Activated CD8-positive, alpha-beta memory T cell treated with anti-CD3 and anti-CD28 coated beads for 48 hours (primary cell): ENCODE measurements at places on chromosomes 13 and 19.

- peak; percentile 7 for DNase-seq
Measured at GRCh38 chr13:72726726-72727416, 558 bp downstream of the MZT1 start.

GRCh38 chr19:45474606-45475521 is 7.1 kb downstream of the FOSB start:
- DNase-seq, result no peak

DNA sequence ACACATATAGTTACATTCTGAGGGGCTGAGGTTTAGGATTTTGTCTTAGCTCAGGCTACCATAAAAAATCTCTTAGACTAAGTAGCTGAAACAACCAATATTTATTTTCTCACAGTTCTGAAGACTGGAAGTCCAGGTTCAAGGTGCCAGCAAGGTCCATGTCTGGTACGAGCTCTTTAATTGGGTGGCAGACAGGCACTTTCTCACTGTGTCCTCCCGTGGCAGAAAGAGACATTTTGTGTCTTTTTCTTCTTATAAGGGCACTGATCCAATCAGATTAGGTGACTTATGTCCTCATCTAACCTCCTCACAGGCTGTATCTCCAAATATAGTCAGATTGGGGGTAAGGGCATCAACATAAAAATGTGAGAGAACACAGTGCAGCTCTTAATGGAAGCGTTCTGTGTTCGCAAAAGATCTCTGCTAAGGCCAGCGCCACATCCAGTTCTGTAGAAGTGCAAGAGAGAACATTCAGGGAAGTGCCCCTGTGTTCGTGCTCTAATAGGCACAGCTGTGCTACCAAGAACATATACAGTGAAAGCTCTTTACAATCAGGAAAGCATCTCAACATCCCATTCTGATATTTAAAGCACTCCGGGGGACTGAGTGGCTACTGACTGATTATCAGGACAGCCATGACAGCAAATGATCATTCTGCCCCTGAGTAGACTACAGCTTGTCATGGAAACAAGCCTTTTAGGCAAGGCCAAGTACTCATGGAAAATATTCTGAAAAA is 819.2 kb downstream of the LIG4 start:
- DNase-seq, result no peak

GRCh38 chr13:74114641-74115040 is 19.6 kb downstream of the KLF12 start:
- no peak for DNase-seq

GRCh38 chr13:22189176-22190048 is 518.5 kb downstream of the FGF9 start:
- no peak for DNase-seq

DNA sequence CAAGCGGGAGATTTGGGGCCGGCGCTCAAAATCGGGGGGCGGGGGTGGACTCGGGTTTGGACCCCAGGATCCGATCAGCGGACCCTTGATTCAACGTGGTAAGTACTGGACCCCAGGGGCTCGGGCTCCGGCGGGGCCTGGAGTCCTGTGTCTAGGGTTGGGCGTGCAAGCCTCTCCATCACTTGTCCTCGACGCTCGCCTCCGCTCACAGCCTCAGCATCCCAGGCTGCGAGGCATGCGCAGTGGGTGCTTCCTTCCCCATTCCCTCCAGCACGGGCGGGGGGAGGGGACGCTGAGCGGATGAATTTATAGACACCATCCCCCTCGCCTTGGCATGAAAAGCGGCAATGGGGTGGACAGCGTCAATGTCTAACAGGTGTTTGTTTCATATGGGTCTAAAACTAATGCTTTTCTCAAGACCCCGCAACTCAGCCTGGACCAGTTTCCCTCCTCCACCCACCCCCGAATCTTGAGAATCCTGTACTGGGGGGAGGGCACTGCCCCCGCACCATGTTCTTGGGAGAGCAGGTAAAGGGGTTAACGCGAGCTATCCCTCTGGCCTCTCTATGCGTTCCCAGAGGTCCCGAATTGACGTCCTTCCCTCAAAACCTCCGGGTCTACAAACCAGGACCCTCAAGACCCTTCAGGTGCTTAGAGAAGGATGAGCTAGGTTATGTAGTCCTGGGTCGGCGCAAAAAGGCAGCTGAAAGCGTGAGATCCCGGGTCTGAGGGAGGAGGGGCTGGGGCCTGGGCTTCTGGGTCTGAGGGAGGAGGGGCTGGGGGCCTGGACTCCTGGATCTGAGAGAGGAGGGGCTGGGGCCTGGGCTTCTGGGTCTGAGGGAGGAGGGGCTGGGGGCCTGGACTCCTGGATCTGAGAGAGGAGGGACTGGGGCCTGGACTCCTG is 579 bp downstream of the CPT1C start:
- DNase-seq, result no peak

GRCh38 chr19:47100290-47100689 is 13.3 kb downstream of the ZC3H4 start:
- DNase-seq, result no peak

- DNase-seq, result no peak
Measured at GRCh38 chr19:32599736-32600157, 18.8 kb downstream of the PDCD5 start.

DNA sequence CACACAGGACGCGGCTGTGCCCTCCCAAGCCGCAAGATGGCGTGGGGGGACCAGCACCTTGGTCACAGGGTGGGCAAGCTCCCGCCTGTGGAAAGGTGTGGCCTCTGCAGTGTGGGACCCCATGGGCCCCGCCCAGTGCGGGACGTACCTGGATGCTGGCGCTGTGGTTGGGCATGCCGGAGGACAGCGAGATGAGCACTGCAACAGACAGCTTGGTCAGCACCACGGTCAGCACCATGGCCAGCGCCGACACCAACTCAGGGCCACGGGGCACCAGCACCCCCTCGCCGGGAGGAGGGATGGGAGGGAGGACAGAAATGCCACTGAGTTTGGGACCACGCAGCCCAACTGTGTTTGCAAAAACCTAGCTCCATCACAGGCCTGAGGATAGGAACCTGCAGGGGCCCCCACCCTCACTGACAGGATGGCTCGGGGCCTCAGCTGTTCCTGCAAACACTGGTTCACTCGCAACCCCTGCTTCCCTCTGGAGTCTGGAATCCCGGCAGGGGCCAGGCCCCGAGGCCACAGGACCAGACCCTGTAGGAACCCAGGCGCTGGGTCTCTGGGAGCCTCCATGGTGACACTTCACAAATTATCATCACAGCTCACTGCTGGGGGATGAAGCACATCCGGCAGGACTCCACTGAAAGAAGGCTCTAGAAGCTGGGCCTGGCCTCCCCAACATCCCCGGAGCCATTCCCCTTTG is 27.1 kb downstream of the IZUMO4 start:
- no peak for DNase-seq

- DNase-seq, result no peak
Measured at GRCh38 chr19:56896095-56896494, 55.6 kb upstream of the PEG3 start.

DNA sequence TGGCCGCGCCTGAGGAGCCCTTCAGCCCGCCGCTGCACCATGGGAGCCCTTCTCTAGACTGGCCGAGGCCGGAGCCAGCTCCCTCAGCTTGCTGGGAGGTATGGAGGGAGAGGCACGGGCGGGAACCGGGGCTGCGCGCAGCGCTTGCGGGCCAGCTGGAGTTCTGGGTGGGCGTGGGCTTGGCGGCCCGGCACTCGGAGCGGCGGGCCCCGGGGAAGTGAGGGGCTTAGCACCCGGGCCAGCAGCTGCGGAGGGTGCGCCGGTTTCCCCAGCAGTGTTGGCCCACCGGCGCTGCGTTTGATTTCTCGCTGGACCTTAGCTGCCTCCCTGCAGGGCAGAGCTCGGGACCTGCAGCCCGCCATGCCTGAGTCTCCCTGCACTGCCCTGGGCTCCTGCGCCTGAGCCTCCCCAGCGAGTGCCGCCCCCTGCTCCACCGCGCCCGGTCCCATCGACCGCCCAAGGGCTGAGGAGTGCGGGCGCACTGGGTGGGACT is 1890.0 kb upstream of the PCDH20 start:
- DNase-seq, result no peak

DNA sequence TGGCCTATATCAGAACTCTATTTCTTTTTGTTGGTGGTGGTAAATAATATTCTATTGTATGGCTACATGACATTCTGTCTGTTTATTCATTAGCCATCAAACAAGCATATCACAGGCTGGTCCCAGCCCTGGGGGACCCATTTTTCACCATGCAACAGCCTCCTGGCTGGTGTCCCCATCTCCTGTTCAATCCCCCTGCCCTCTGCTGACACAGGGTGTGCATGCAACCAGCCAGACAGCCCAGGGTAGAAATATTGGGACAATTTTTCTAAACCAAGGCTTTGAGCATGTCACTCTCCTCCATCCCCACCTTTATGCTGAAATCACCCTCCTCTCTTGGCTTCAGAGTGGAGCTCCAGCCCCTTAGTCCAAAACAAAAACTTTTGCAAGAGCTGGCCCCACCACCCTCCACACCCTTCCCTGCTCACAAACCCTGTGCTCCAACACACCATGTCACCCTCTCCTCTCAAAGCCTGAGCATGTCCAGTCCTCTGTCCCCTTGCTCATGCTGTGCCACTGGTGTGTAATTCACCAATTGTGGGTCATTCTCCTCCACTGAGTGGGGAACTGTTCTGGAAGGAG is 153.0 kb upstream of the UQCRFS1 start:
- DNase-seq, result no peak

DNA sequence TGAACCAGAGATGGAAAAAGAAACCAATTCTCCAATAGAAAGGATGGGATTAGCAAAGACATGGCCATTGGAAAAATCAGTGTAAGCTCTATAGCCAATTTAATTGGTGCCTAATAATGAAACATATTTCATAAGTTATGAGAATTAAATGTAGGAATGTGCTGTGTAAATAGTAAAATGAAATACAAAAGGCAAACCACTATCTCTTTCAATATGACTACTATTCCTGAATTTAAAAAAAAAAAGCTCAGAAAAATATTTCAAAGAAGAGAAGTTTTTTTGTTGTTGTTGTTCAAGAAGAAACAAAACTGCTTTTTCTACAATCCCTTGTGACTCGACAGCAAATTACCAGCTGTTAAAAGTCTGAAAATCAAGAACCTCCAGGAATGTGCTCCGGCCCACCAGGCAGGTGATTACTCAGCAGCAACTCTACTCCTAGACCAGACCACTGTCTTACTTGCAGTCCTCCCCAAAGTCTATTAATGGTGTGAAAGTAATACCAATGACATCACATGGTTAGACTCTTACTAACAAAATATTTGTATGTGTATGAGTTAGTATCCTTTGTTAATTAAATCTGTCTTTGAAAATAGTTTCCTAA is 362.4 kb downstream of the KCTD12 start:
- DNase-seq, result no peak

DNA sequence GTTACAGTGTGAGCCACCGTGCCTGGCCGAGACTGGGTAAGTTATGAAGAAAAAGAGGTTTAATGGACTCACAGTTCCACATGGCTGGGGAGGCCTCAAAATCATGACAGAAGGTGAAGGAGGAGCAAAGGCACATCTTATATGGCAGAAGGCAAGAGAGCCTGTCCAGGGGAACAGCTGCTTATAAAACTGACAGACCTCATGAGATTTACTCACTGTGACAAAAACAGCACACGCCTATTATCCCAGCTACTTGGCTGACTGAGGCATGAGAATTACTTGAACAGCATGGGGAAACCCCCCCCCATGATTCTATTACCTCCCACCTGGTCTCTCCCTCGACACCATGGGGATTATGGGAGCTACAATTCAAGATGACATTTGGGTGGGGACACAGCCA is 23.4 kb upstream of the ZNF561 start:
- no peak for DNase-seq

DNA sequence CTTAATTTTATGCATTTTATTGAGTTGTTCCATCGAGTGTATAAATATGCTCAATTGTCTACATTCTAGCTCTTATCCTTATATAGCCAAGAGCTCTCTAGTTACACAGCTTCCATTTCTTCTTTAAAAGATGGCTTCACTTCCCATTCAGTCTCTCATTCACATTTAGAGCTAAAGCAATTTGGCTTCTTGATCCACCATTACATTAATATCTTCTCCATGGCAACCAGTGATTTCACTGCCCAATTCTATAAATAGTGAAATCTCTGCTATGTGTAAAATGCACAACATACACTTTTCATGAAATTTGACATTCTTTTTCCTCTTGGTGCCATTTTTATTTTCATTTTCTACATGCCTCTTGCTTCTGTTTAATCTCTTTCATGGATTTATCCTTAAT is 696.9 kb upstream of the ATXN8OS start:
- DNase-seq, result no peak

DNA sequence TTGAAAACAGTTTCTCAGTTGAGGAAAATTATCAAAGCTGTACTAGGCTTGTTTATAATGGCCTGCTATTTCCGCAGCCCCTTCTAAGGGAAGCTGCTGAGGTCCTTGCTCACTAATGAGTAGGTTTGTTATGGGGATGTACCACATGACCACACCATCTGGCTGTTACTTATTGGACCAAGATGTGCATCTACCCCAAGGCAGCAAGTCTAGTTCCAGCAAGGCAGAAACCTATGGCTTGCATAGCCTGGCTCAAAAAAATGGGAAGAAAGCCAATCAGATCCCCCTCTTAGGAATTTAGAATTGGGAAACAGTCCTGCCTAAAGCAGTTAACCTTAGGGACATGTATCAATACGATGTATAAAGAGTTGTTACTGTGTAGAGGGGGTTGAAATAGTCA is 186.5 kb upstream of the SPRY2 start:
- DNase-seq, result no peak

GRCh38 chr13:22049384-22049783 is 378.5 kb downstream of the FGF9 start:
- no peak for DNase-seq

GRCh38 chr19:47719047-47719859 is 6.0 kb downstream of the EHD2 start:
- no peak for DNase-seq

DNA sequence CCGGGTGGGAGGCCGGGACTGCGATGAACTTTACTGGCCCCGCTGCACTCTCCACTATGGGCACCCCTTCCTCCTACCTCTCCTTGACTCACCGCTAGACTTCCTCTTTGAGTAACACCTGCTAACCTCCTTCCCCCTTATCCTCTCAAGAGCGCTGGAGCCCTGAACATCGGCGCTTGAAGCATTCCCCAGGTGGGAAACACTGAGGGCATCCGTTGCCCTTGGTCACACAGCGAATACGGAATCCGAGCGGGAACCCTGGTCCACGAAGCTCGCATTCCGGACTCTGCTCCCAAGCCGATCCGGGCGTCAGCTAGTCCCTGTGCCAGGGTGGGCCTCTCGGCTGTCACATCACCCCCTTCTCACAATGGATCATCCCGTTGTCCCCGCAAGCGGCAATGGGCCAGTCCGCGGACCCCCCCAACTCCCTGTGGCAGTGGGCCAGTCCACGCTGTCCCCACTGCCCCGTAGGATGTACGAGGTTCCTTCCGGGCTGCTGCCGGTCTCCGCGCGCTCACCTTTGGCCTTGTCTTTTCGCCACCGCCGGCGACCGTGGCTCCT is 4.2 kb downstream of the LIPE start:
- peak; percentile 19 for DNase-seq

- DNase-seq, result no peak
Measured at GRCh38 chr19:58395220-58395978, at the start of gene RNF225. RNF225 (plus strand) TSS chr19:58395656; CDS start chr19:58396090, 434 bp downstream.

GRCh38 chr13:31803311-31803710 is 64.0 kb downstream of the RXFP2 start:
- DNase-seq, result no peak

GRCh38 chr13:79455331-79455730 is 25.6 kb upstream of the NDFIP2 start:
- no peak for DNase-seq
